ENCODE measurements at places on chromosomes 5 and 9.

- DNase-seq = no peak
Measured at GRCh38 chr5:178561746-178562264, 28.4 kb downstream of the COL23A1 start.

DNA sequence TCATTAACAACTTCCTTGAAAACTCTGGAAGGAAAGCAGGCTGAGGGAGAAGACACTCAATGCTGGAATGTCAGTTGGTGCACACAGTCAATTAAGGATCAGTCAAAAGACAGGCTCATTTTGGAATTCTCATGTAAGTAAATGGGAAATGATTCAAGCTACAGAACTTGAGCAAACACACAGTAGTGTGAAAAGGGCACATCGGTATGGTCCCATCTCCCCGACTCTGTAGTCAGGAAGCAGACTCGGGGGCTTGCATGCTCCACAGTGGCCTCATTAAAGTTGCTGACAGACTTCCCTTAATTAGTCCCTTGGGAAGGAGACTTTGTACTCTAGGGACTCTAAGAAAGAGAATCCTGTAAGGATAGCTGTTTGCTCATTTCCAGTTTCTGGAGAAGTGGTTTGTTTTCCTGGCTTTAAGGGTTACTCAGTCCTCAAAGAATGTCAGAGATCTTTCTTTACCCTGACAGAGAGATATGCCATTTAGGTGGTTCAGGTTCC, 339.2 kb downstream of the ADAMTS6 start:
- DNase-seq = no peak

GRCh38 chr5:110807169-110807568, 68.4 kb downstream of the SLC25A46 start:
- no peak for DNase-seq

DNA sequence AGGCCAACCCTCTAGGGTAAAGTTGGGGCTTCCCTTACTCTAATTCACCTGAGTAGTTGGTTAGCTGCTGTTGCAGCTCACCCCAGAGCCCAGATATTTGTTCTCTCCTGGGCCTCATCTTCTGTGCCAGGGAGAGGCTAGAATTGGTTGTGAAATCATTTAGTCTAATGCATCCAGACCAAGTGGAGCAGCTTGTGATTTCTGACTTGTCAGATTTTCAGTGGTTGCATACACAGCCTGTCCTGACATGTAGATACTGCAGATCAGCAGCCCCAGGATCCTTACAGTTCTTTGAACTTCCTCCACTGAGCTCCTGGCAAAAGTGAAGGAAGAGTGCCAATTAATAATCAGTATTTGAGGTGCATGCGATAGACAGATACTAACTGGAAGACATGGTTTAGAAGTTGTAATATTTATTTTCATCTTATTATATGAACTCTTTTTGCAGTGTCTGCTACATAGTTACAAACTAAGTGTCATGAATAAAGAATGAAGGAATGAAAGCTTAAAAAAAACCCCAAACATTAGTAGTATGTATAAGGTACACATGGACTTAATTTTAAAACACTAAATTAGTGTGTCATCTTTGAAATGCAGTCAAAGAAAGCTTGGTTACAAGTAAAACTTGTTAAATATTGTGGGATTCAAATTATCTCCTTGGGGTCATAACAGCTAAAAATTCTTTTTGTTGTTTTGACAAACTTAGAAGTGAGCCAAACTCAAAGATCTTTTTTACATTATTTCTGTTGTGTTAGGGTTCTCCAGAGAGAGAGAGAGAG, 128.5 kb downstream of the VPS13A start:
- no peak for DNase-seq

Measured in stimulated activated CD8-positive, alpha-beta memory T cell treated with anti-CD3 and anti-CD28 coated beads, Interleukin-2, amount 100 ng/mL, for 1 hour (primary cell).